CD4-positive, alpha-beta T cell (primary cell): ENCODE measurements at places on chromosomes 4 and X.

- DNase-seq = no peak
Measured at GRCh38 chr4:19725130-19725529, 526.6 kb upstream of the SLIT2 start.

DNA sequence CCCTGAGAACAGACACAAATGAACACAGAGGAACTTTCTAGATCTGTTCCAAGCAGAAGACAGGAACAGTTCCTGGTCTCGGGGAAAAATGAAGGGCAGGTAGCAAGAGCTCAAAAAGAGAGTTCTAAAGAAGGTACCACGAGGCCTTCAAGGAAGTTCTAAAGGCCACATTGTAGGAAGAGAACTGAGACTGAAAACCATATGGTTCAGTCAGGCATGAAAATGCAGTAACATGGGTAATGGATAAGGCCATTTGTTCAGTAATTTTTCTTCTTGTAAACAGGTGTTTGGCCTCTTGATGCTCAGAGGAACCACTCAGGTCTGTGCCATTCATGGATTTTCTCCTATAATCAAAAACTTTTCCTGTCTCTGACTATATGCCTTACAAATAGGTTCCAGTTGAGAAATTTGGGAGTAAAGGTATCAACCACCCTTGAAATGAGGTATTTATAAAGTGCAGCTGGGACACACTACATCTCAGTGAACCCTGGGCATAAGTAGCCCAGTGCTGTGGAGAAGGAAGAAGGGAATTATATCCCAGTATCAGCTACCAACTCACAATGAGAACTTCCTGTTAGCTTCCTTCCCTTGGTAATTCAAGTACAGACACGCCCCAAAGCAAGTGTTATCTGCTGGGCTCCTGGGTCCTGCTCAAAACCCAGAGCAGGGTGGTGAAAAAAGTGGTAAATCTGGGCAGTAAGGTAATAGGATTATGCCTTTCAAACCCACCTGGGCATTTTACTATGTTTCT, 277.9 kb downstream of the KLHL13 start:
- DNase-seq = no peak

GRCh38 chr4:186368281-186368680, 102.3 kb downstream of the F11 start:
- DNase-seq = no peak

GRCh38 chr4:5361968-5362367, 310.7 kb downstream of the STK32B start:
- DNase-seq = no peak

DNA sequence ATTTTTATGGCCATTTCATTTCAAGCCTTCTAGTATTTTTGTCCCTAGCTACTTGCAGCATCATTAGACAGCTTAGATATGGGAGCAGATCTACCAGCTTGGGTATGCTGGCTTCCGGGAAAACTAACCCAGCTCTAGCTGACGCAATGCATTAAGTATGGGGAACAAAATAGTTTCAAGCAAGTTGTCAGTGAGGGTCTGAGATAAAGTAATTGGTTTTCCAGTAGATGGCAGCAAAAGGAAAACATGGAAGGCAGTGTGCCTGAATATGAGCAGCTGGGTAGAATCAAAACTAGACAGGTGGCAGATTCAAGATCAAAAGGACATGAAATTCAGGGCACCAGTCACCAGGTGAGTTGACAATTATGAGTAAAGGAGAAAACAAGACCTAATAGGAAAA, 340.9 kb upstream of the CTSO start:
- DNase-seq = no peak

GRCh38 chrX:40772290-40772689, 36.9 kb upstream of the MED14 start:
- no peak for DNase-seq

DNA sequence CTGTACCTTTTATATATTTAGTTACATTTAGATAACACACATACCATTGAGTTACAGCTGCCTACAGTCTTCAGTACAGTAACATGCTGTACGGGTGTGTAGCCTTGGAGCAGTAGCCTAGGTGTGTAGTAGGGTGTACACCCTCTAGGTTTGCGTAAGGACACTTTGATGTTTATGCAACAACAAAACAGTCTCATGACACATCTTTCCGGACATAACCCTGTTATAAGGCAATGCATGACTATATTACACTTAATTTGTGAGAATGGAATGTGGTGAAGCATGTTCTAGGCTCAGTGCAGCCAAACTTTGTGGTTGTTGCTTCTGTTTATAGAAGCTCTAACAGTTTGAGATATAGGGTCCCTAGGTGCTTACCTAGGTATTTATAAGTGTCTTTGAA, 65.4 kb downstream of the SPRY1 start:
- no peak for DNase-seq

- DNase-seq = no peak
Measured at GRCh38 chrX:41276661-41277506, 57.1 kb upstream of the DDX3X start.
